ENCODE measurements at places on chromosomes 7 and 10.

- DNase-seq = no peak
Measured at GRCh38 chr7:99331002-99331401, 5.3 kb downstream of the ARPC1A start.

DNA sequence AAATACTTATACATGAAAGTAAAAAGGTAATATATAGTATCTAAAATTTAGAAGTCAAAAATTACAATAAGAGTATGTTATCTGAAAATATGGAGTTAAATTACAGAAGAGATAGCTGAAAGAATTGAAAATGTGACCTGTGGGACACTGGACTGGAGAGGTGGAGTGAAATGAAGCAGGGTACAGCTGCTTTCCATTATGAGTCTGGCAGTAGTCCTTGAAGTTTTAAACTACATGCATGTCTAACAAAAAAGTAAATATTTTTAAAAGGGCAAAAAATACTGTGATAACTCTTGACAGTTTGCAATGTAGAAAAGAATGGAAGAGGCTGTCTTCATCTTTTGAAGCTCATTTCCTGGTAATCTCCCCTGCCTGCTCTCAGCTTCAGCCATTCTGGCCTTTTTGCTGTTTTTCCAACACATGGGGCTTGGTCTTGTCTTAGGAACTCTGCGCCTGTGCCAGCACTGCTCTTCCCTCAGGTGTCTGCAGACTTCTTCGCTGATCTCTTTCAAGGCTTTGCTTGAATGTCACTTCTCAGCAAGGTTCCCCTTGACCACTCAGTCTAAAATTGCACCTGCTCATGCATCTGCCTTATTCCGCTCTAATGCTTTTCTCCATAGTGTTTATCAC is 36.9 kb downstream of the PTPRZ1 start:
- DNase-seq = no peak

DNA sequence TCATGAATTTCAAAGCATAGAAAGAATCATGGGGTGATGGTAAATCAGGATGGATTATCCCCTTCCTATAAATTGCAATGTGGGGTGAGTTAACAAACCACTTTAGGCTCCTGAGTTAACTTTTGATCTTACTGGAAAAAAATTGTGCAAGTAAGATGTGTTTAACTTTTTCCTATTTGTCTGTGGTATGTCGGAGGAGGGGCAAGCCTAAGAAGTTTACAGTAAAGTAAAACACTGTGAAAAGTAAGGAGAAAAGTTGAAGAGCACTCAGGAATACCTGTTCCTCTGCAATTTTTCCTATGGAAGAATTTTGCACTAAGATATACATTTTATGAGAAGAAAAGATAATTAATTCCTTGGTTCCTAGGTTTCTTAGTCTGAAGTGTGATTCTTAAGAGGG is 44.4 kb downstream of the IFIT5 start:
- no peak for DNase-seq

- no peak for DNase-seq
Measured at GRCh38 chr7:89104748-89105685, 309.5 kb upstream of the TEX47 start.

- no peak for DNase-seq
Measured at GRCh38 chr7:48350515-48350914, 179.3 kb downstream of the ABCA13 start.

GRCh38 chr10:1049425-1049958 is 573 bp upstream of the IDI1 start:
- DNase-seq = no peak

- no peak for DNase-seq
Measured at GRCh38 chr10:49585387-49585786, 24.7 kb upstream of the SLC18A3 start.

DNA sequence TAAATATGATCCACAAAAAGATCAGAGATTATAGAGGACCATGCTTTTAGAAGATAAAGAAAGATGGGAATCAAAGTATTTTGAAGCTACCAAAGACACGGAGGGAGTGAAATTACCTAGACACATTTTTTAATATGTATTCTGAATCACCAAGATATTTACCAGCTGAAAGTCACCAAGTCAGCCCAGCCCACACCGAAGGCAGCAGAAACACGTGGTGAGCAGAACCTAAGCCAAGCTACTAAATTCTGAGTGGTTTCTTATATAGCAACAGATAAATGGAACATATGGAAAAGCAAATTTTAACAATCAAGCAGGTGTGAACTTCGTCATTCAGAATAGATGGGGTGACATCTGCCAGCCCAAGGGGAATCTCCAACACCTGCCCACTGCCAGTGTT is 134.7 kb upstream of the AKR1E2 start:
- DNase-seq = no peak

GRCh38 chr10:124060148-124060720 is 33.2 kb downstream of the CHST15 start:
- DNase-seq = no peak

GRCh38 chr7:154916381-154916780 is 86.5 kb downstream of the PAXIP1 start:
- DNase-seq = no peak

DNA sequence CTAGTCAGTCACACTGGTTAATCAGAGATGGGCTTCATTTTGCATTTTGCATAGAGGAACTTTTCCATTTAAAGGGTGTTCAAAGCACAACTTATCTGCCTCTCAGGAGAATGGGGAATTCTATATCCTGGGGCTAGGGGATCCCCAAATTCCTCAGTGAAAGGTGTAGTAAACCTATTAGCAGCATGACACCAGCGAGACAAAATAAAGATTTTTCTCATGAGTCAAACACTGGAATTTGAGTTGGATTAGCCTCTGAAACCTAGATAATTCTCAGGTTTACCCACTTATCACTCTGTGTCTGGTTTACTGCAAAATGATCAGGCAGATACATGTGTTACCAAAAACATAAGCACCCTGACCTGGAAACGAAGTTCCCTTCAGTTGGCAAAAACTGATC is 2.1 kb downstream of the AFAP1L2 start:
- DNase-seq = no peak

GRCh38 chr10:80662429-80663261 is 124.9 kb downstream of the SH2D4B start:
- DNase-seq = no peak

- no peak for DNase-seq
Measured at GRCh38 chr7:126449611-126450268, 803.0 kb downstream of the GRM8 start.

Measured in HS-27A (cell line).